Stimulated activated CD8-positive, alpha-beta memory T cell treated with anti-CD3 and anti-CD28 coated beads, Interleukin-7, amount 100 ng/mL, for 4 hours (primary cell): ENCODE measurements at places on chromosomes 2 and 18.
A peak's percentile ranks its signal among the peaks of the same experiment; 100 is the strongest.

GRCh38 chr18:79855147-79855933 is 57.6 kb downstream of the KCNG2 start:
- no peak for DNase-seq

DNA sequence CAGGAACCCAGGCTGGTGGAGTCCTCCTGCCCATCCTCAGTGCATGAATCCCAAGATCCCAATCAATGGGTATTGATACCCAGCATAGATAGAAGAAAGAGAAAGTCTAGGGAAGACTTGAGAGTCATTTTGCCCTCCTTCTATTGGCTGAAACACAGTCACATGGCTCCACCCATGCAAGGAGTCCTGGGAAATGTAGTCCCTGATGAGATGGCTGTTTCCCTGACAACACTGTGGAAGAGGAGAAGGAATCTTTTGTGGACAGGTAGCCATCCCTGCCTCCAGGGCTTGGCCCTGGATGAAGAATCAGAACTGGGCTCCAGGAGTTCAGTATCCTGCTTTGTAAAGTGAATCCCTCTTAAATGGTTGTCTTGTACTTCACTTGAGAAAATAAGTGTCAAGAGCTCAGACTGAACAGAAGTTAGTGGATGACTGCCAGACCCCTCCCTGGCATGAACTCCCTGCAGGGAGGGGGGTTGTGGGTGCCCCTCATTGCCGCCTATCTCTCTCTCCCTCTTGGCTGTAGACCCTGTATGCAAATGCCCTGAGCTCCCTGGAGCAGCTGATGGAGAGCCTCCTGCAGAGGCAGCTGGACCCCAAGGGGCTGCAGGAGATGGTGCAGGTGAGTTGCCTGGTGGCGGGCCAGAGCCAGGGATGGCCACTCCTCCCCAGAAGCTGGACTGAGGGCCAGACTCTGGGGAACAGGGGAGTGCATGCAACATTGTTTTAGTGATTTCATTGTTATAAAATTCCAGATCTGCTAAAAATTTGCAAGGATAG is 36.1 kb downstream of the MROH2A start:
- no peak for DNase-seq

GRCh38 chr2:40510304-40510703 is 58.4 kb upstream of the SLC8A1 start:
- no peak for DNase-seq

DNA sequence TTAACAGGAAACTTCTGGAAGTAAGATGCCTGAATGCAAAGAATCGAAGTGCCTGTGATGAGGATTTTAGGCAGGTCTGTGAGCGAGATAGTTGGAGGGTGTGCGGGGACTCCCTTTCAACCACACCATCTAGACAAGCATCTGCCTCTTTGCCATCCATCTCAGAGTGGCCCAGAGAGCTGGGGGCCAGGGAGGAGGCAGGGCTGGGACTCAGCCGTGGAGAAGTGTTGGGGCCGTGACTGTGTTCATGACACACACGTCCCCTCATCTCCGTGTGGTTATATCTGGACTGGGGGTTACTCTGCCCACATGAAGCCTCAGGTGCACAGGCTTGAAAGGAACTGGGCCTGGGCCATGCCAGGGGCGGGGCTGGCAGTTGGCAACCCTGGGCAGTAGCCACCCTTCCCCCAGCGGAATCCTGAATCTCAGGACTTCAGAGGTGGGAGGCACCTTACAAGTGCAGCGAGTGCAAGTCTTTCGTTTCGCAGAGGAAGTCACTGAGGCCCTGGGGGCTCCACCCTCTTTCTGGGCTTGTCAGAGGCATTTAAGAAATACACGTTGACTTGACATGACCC is 112.5 kb downstream of the SLC4A3 start:
- DNase-seq, result no peak

- DNase-seq, result no peak
These were observed 773.9 kb upstream of the FAM98A start for GRCh38 chr2:34372967-34373366.

GRCh38 chr2:148920559-148920958 is 45.5 kb downstream of the KIF5C start:
- no peak for DNase-seq

DNA sequence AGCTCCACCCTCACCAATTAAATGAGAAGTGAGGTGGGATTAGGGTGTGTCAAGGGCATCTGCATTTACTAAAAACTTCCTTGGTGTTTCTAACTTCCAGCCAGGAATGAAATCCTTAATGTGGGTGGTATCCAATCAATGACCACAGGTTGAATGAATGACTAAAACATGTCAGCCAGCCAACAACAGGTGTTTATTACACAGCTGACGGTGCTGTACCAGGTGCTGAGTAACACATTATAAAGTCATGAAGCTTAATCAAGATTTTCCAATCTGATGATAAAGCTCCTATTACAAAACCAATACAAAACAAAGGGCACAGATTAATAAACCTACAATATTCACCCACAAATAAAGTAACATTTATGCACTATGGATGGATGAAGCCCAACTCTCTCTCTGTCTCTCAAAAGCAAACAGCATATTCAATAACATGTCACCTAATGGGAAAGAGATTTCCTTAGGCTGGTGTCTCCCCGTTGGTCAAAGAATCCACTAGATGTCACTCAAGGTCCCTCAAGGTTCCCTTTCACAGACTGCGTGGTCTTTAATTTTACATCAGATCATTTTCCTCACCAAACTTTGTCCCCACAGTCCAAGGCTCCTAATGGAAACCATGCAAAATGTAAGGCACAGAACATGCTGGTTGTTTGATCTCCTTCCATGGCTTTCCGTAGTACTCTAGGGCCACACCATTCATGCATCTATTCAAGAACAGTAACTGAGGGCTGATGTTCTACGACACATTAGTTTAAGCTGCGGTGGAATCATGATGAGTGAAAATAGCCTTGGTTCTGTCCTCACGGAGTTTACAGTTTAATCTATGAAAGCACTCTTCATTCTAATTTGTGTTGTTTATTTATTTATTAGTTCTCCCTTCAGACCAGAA is 6.4 kb upstream of the PTPN4 start:
- DNase-seq, result no peak

DNA sequence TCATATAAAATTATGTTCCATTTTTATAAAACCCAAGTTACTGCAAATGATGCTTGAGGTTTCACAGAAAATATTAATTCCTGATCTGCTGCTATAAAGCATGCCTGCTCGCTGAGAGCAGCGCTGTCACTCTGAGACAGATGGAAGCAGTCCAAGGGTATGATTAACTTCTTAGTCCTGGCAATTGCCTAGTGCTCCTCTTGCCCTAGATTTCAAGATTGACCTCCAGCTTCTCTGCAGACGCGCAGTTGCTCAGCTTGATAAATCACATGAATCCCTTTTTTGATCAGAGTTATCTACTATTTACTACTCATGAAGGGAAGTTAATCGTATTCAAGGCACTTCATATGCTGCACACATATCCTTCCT is 154.6 kb upstream of the REV1 start:
- no peak for DNase-seq

- DNase-seq, result no peak
These were observed 81.8 kb downstream of the CERKL start for GRCh38 chr2:181575024-181575649.

- DNase-seq, result no peak
These were observed 171.2 kb downstream of the RTP5 start for GRCh38 chr2:242040681-242041080.

- DNase-seq, result peak; percentile 15
These were observed 27.5 kb downstream of the EML4 start for GRCh38 chr2:42196403-42197267.

DNA sequence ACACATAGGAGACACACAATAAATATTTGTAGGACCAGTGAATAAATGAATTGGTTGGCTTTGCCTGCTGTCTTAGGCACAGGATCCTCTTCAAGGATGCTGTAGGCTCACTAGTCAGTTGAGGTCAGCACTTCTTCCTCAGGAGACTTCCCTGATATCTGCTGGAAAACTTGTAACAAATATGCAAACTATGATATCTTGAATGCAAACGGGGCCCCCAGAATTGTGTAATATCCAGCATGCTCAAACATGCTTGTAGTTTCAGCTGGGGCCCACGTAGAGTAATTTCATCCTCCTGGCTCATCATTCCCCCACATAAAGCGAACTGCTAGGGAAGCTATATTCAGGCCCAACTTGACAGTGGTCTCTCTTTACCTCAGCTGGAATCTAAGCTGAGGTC is 43.6 kb downstream of the POLE4 start:
- DNase-seq, result no peak

DNA sequence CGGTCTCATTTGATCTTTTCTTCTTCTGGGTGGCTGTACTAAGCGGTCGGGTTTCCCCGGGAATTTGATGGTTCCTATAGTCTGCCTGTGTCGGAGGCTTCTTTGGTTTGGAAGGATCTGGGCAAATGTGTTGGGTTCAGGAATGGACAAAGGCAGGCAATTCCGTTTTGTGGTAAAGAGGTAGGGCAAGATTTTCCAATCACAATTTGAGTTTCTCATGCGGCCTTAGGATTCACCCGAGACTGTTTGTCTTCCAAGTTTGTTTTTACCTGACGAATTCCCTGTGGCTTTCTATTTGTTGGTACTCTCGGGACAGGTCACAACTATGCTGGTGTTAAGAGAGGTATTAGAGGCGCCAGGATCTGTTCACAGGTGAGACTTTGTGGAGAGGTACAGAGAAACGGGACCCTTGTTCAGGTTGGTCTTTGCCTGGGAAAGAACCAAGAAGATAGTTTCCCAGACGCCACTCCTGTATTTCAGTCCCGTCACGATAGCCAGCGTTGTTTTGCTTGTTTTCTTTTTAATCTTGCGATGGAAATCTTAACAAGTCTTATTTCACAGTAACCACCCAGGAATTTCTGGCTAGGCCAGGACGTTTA is 3.0 kb downstream of the SP5 start:
- DNase-seq, result no peak

DNA sequence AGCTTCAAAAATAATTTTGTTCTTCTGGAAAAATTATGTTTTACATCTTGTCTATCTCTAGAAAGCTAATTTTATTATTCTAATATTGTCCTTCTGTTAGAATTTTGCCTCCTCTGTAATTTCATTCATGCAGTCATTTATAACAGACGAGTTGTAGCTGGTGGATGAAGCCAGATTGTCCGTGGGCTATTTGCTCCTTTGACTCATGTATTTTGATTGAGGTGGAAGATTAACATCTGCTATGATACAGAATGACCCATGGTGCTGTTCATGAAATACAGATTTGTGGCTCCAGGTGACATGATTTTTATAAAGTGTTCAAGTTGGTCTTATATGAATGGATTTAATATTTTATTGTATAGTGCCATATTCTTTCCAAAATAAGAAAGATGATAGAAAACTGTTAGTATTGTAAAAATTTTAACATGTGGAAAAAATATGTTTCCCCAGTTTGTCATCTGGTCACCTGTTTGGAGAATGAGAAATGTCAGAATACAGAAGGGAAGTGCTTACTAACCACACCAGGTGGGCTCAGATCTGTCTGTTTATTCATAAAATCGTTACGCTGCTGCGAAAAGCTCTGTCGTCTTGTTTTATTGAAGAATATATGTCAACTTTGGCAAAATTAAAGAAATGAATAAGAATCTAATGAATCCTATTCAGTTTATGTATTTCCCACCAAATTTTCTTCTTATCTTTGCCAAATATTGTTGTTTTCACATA is 20.4 kb upstream of the L3MBTL4 start:
- DNase-seq, result no peak

DNA sequence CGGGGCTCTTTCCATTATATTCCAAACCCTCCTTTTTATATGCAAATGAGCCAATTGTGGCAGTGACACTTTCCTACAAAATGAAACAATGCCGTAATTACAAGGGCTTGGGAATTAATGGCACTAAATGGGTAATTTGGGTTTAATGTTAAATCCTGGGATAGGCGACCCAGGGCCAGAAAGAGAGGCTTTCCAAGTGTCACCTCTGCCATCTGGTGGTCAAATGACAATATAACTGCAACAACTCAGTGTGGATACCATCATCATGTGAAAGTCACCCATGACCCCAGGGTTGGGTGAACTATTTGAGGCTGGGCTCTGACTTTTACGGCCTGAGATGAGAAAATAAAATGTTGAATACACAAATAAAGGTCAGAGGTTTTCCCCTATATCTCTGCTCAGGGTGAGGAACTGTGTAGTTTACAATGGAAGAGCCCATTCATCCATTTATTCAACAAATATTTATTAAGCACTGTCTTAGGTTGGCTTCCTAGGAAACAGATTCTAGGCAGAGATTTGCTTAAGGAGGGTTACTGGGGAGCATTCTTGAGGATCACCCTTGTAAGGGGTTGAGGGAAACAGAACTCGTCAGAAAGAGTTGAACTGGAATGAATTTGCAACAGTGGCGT is 13.6 kb upstream of the THADA start:
- DNase-seq, result no peak

GRCh38 chr2:226888971-226889370 is 53.1 kb downstream of the RHBDD1 start:
- DNase-seq, result no peak

GRCh38 chr2:105776560-105776928 is 31.8 kb downstream of the NCK2 start:
- DNase-seq, result no peak

DNA sequence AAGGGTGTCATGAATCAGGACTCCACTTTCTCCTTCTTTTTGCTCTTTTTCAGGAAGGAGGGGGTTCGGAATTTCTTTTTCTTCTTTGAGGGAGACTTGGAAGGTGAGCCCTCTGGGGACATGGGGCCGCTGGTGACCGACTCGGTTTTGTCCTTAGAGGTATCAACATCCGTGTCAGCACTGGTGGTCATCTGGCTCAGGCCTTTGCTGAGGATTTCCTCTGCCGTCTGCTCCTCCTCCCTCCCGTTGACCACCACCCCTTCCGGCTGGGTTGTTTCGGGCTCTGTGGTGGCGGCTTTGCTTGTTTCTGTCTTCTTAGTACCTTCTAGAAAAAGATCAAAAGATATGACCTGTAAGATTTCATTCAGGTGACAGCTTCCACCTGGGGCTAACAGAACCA is 104.6 kb downstream of the ADD2 start:
- no peak for DNase-seq

- no peak for DNase-seq
These were observed 137.7 kb upstream of the PKDCC start for GRCh38 chr2:41910126-41910525.

- DNase-seq, result no peak
These were observed 177.6 kb upstream of the HDAC4 start for GRCh38 chr2:239578381-239578780.

DNA sequence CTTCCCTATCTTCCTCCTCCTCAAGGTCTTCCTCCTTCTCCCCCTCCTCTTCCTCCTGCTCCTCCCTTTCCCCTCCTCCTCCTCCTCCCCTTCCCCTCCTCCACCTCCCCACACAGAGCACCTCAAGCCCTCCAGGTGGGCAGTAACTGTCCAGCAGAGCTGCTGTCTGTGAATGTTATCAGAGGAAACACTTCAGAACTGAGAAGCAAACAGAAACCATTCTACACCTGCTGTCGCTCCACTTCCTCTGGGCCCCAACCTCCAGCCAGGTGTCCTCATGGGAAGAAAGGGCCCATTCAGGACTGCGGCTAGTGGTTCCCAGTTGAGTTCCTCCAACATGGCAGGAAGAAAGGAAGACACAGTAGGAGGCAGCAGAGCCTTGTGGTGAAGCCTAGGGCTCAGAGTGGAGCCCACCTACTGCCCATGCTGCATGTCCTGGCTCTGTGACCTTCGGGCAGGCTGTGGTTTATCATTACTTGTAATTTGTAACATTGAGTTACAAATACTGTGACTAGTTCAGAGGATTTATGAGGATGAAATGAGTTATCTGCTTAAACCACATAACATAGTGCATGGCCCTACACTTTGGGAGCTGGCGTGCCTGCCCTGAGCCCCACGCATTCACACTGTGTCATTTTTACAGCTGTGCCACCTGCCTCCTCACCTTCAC is 165.9 kb upstream of the ID2 start:
- DNase-seq, result no peak
